ENCODE measurements at places on chromosomes 11 and 22.

- no peak for DNase-seq
Observed at GRCh38 chr22:46432164-46433068, 96.9 kb downstream of the TRMU start.

DNA sequence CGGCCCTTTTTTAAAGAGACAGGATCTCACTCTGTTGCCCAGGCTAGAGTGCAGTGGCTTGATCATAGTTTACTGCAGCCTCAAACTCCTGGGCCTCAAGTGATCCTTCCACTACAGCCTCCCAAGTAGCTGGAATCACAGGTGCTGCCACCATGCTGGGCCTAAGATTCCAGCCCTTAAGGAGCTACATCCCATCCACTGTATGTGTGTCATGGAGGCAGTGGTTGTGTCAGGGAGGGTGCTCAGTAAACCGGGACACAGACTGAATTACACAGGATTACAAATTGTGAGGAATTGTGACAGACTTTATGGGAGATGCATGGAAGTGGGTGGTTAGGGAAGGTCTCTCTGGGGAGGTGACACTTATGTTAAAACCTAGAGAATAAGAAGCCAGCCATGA, 2.1 kb upstream of the PPIL2 start:
- no peak for DNase-seq

DNA sequence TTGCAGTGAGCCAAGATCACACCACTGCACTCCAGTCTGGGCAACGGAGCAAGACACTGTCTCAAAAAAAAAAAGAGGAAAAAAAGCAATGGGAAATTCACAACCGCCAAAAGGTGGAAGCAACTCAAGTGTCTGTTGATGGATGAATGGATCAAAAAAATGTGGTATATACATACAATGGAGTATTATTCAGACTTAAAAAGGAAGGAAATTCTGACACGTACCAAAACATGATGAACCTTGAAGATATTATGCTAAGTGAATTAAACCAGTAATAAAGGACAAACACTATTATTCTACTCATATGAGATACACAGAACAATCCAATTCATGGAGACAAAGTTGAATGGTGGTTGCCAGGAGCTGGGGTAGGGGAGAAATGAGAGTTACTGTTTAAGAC, 40.9 kb downstream of the FAM168A start:
- no peak for DNase-seq

GRCh38 chr22:42693763-42694683, 26.6 kb downstream of the A4GALT start:
- DNase-seq = no peak

DNA sequence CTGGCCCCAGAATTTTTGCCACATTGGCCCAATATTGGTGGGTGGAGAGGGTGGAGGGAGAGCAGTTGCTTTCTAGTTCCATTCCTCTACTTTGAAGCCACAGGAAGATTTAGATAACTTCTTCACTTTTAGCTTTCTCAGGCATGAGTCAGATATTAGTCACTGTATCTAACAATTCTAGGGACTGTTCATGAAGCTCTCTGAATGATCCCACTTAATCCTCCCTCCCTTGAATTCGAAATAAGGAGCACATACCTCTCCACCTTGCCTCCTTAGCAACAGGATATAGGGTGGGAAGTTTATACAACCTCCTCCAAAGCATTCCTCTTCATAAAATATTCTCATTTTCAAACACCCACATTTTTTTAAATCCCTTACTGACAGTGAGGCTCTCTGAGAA, 13.5 kb downstream of the FSHB start:
- peak; percentile 41 for DNase-seq

GRCh38 chr22:41062146-41062545, 30.2 kb upstream of the EP300 start:
- no peak for DNase-seq

GRCh38 chr11:69383372-69384250, 89.7 kb downstream of the MYEOV start:
- no peak for DNase-seq

DNA sequence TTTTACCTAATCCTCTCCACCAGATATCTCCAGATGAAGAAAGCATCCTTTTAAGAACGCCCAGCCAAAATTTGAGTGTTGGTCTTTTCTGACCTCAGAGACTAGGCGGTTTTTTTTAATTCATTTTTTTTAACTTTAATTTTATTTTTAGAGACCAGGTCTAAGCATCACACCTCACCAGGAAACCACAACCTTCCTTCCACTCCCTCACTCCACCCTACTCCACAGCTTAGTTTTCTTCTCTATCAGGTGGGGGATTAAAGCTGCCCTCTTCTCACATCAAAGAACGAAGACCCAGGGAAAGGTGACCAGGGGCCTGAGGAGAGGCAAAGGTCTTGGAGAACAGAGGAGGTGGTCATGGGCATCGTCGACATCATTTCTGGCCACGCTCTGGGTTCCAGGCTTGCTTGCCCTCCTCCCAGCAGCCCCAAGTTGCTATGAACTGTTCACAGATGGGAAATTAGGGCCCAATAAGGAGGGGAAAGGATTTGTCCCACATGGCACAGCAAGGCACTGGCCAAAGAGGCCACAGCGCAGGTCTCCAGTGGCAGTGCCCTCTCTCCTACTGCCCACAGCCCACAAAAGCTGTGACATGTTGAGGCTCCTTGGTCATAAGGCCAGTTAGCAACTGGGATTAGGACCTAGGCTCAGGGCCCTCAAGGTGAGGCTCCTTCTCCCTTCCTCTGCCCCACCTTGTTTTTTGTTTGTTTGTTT, 1.4 kb upstream of the PEX16 start:
- no peak for DNase-seq

DNA sequence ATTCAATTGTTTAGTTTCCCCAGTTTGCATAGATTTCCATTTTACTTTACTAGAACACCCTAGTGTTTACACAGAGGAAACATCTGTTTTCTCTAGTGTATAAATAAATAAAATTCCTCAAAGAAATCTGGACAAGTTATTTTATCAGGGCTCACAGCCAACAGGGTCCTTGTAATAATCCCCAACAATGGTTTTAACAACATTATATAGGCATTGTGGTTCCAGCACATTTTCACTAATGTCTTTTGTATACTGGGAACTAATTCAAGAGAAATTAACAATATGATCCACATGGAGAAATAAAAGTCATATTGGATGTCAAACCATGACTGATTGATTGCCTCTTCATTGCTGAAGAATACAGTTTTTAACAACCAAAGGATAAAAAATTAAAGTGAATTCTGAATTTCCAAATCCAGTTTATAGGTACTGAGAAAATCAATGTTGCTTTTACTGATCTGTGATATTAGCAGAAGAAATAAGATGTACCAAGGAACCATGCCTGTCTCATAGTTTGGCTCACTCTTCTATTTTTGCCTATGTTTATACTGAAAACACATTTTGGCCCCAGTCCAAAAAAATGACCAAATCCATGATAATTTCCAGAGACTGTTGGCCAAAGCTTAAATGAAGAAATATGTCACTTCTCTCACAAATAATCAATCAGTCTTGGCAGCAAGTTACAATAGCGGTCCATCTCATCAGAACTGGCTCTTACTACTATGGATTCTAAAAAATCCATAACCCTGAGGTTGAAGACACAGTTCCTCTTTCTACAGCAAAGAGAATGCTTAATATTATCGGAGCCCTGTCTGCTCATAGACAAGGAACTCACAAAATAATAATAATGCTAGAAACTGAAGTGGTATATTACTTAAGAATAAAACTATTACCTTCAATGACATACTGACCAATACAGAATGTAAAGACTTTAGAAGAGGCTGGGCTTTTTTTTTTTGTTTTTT, 1.4 kb upstream of the MS4A13 start:
- DNase-seq = no peak

DNA sequence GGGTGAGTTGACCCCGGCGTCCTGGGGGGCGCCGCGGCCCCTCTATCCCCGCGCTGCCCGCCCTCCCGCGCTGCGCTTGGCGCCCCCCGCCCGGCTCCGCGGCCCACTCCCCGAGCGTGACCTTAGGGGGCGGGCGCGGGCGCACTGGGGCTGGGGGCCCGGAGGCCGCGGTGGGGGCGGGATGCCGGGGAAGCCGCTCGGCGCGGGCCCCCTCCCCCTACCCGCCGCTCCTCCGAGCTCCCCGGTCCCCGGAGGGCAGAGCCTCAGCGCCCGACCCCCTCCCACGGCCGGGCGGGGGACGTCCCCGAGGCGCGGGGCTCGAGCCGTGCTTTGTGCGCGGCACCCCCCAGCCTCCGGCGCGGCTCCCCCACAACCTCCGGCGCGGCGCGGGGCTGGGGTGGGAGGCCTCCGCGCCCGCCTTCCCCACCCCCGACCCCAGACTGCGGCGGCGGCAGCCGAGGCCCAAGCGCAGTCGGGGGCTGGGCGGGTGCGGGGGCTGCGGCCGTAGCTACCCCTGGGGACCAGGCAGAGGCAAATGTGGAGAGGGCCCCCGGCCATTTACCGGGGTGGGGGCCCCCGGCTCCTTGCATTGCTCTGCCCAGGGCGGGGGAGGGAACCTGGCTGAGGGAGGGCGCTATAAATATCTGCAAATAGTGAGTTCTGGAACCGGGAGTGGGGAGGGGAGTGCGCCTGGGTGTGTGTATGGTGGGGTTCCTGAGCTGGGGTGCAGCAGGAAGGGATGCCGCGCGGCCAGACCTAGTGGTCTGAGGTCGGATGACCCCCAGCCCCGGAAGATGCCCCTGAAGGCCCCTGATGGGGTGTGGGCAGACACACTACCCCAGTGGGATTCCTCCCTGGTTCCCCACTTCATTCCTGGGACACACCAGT, 988 bp downstream of the MGAT3 start:
- no peak for DNase-seq

GRCh38 chr11:34055218-34056000, 3.9 kb downstream of the CAPRIN1 start:
- DNase-seq = no peak

DNA sequence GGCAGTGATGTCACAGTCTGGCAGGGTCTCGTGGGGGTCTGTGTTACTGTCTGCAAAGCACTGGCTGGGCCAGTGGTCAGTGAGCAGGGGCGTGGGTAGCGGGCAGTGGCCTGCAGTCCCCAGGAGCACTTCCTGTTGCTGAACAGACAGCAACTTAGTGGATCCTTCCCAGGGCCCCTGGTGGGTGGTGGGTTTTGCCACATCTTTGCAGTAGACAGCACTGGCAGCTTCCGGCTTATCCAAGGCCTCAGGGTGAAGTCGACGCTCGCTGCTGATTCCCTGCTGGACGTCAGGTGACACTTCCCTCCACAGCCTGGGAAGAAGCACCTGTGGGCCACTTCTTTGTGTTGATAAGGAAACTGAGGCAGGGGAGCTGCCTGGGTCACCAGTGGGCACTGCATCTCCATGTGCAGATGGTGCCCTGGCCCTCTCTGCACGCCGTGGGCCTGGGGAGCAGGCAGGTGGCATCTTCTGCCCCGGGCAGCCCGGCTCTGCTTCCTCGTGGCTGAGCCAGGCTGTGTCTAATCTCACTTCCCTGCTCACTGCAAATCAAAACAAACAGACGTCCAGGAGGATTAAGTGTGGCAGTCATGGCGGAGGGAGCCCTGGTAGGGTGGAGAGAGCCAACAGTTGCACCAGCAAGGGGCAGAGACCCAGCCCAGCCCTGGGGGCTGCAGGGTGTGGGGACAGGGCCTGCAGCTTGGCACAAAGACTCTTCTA, 79.8 kb downstream of the KCNQ1 start:
- no peak for DNase-seq

GRCh38 chr22:41367039-41367679, 14.6 kb upstream of the TEF start:
- peak; percentile 80 for DNase-seq

GRCh38 chr22:36734171-36735058, 30.9 kb upstream of the CACNG2 start:
- no peak for DNase-seq

DNA sequence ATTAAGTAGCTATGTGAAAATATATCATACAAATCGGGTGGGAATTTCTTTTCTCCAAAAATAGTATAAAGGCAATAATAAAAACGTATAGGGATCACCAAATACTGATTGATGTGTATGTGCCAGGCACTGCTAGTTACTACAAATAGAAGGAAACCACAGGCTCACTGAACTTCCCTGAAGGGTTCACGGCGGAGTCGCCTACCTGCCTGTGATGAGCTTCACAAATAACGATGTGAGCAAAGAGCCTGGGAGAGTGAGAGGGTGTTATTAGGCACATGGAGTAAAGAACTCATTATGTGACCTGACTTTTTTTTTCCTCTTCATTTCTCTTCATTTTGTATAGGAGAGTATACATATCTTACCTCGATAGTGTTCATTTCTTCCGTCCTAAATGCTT, 36.0 kb upstream of the L3MBTL2 start:
- DNase-seq = no peak

DNA sequence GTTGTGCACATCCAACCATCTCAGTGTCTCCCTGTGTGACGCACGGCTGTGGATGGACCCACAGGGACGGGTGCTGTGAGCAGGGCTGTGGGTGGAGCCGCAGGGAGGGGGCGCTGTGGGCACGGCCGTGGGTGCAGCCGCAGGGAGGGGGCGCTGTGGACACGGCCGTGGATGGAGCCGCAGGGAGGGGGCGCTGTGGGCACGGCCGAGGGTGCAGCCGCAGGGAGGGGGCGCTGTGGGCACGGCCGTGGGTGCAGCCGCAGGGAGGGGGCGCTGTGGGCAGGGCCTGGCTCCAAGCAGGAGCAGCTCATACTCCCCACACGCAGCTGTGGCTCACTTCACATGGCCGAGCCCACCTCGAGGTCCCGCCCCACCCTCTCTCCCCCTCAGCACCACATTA, 6.0 kb upstream of the MAPK11 start:
- no peak for DNase-seq

GRCh38 chr11:13841393-13841792, 121.1 kb upstream of the SPON1 start:
- no peak for DNase-seq

GRCh38 chr11:13349581-13349980, 72.0 kb downstream of the BMAL1 start:
- no peak for DNase-seq

GRCh38 chr11:76629116-76629852, 41.3 kb downstream of the LRRC32 start:
- DNase-seq = no peak

- no peak for DNase-seq
Observed at GRCh38 chr11:30120045-30120589, 103.3 kb upstream of the KCNA4 start.

- peak; percentile 25 for DNase-seq
Observed at GRCh38 chr22:19478901-19479354, at the start of gene UFD1. UFD1 (minus strand) TSS chr22:19479193; CDS start chr22:19479085, 108 bp downstream.

- DNase-seq = no peak
Observed at GRCh38 chr11:114392735-114393667, 7.3 kb downstream of the C11orf71 start.

GRCh38 chr11:14026961-14027360, 64.4 kb downstream of the SPON1 start:
- DNase-seq = no peak

DNA sequence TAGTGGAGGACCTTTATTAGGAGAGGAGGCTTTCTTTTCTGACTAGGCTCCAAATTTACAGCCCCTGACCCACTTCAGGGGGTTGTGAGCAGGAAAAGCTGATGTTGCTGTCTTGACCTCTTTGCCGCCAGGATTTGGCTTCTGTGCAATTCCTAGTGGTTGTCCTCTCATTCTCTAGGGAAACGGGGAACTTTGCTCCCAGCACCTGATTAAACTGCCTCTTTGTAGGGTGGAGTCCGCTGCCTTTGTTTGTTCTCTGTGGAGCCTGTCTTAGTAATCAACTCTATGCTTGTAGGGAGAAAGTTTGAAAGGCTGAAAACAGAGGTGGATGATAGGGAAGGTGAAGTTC, 16.3 kb downstream of the CTNND1 start:
- no peak for DNase-seq
